SK-N-SH (cell line): ENCODE measurements at places on chromosomes 6 and 20. TPM values are rescaled to one million over a fixed set of nuclear protein-coding genes. Genes with fewer than 3 reads are reported as not detected.

The GMPR gene
- 18.4 and 21.0 TPM in 2 replicates for polyA plus RNA-seq

The TDRD6 gene
- polyA plus RNA-seq, result not detected in 2 replicates

The MOCS1 gene
- 4.2 and 4.9 TPM in 2 replicates for polyA plus RNA-seq

The WFDC10B gene
- not detected in 2 replicates for polyA plus RNA-seq

The VGLL2 gene
- 0.02 TPM in 1 of 2 replicates, not detected in the other for polyA plus RNA-seq

The TRAPPC3L gene
- polyA plus RNA-seq, result 0.03 and 0.11 TPM in 2 replicates

The DSN1 gene
- polyA plus RNA-seq, result 7.3 and 8.3 TPM in 2 replicates

The MUC22 gene
- 0.12 and 0.13 TPM in 2 replicates for polyA plus RNA-seq

The GJA10 gene
- not detected in 2 replicates for polyA plus RNA-seq

The APMAP gene
- polyA plus RNA-seq, result 107 and 115 TPM in 2 replicates

The SLC17A3 gene
- polyA plus RNA-seq, result 0.08 TPM in 1 of 2 replicates, not detected in the other

The SYS1 gene
- 26.5 and 26.9 TPM in 2 replicates for polyA plus RNA-seq

The PPP1R16B gene
- polyA plus RNA-seq, result 0.28 and 0.91 TPM in 2 replicates

The TEAD3 gene
- 5.2 and 7.1 TPM in 2 replicates for polyA plus RNA-seq

The PRSS16 gene
- polyA plus RNA-seq, result 0.05 and 0.07 TPM in 2 replicates

The C6orf89 gene
- 20.4 and 29.8 TPM in 2 replicates for polyA plus RNA-seq

The HRH3 gene
- polyA plus RNA-seq, result 0.02 TPM in 2 replicates

The MYL9 gene
- not detected in 2 replicates for polyA plus RNA-seq

The RAB32 gene
- polyA plus RNA-seq, result 36.9 and 39.6 TPM in 2 replicates

The NOX3 gene
- 0.02 TPM in 1 of 2 replicates, not detected in the other for polyA plus RNA-seq

The MOG gene
- not detected in 2 replicates for polyA plus RNA-seq

The STAU1 gene
- 45.2 and 48.2 TPM in 2 replicates for polyA plus RNA-seq

The HCRTR2 gene
- polyA plus RNA-seq, result not detected in 2 replicates

The TMC2 gene
- not detected in 2 replicates for polyA plus RNA-seq

The LAMA2 gene
- 0.21 and 0.92 TPM in 2 replicates for polyA plus RNA-seq

The RHAG gene
- polyA plus RNA-seq, result not detected in 2 replicates

The EYS gene
- polyA plus RNA-seq, result 0.05 TPM in 1 of 2 replicates, not detected in the other

The ZC2HC1B gene
- not detected in 2 replicates for polyA plus RNA-seq

The ELOVL2 gene
- 0.39 and 0.49 TPM in 2 replicates for polyA plus RNA-seq

The TREM1 gene
- polyA plus RNA-seq, result not detected in 2 replicates

The IFT52 gene
- 34.0 and 42.4 TPM in 2 replicates for polyA plus RNA-seq

The TMEM170B gene
- polyA plus RNA-seq, result 0.44 and 0.65 TPM in 2 replicates

The CLPSL2 gene
- polyA plus RNA-seq, result not detected in 2 replicates

The PAK5 gene
- 0.03 and 0.06 TPM in 2 replicates for polyA plus RNA-seq

The GRM1 gene
- 0.03 and 0.05 TPM in 2 replicates for polyA plus RNA-seq

The FGD2 gene
- polyA plus RNA-seq, result not detected in 2 replicates

The ENPP4 gene
- 0.05 and 0.11 TPM in 2 replicates for polyA plus RNA-seq

The DPM1 gene
- polyA plus RNA-seq, result 72.1 and 109 TPM in 2 replicates

The LY6G5B gene
- polyA plus RNA-seq, result 12.7 and 20.6 TPM in 2 replicates

The IMPG1 gene
- not detected in 2 replicates for polyA plus RNA-seq

The GATA5 gene
- not detected in 2 replicates for polyA plus RNA-seq

The E2F1 gene
- polyA plus RNA-seq, result 12.4 and 15.0 TPM in 2 replicates

The LTV1 gene
- 19.4 and 20.6 TPM in 2 replicates for polyA plus RNA-seq

The TINAG gene
- 0.13 and 0.29 TPM in 2 replicates for polyA plus RNA-seq

The BPI gene
- polyA plus RNA-seq, result not detected in 2 replicates

The HLA-F gene
- 0.28 and 0.31 TPM in 2 replicates for polyA plus RNA-seq

The PNPLA1 gene
- polyA plus RNA-seq, result not detected in 2 replicates

The RBM24 gene
- 0.19 and 0.20 TPM in 2 replicates for polyA plus RNA-seq

The SAMD5 gene
- polyA plus RNA-seq, result not detected in 2 replicates

The EPPIN gene
- polyA plus RNA-seq, result not detected in 2 replicates

The LZTS3 gene
- 11.9 and 12.3 TPM in 2 replicates for polyA plus RNA-seq

The SLC22A7 gene
- not detected in 2 replicates for polyA plus RNA-seq

The DYNLT2 gene
- 0.81 and 1.3 TPM in 2 replicates for polyA plus RNA-seq
